Fibroblast of the aortic adventitia (primary cell): ENCODE measurements at places on chromosomes 13 and 19.

DNA sequence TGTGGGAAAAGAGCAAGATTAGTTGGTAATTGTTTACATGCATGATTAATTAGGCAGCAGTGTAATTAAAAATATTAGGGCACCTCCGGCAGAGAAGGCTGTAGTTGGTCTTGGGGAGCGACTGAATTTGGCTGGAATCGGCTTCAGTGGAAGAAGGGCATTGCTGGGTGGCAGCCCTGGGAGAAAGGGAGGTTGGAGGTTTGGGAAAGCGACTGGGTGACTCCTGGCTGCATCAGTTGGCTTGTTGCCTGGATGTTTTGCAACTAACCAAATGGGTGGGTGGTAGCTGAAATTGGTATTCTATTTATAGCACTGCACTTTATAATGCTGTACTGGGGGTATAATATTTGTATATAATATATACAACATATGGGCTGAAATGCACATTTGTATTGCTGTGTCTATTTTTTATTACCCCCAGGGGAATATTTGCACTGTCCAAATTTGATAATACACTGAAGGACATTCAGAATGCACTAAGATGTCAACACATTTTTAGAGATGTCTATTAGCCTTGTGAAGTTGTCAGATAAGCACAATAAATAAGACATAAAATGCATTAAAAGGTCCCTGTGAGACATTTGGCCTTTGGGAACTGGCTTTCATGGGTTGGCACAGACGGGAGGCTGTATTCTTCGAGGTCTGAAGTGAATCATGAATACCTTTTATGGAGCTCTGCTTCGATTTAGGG lies 1.7 kb downstream of the B3GLCT start:
- DNase-seq = peak; percentile 53

- no peak for DNase-seq
These were observed 228.5 kb downstream of the ZIC5 start for GRCh38 chr13:99743094-99743493.

GRCh38 chr13:67273001-67273400 lies 42.9 kb upstream of the PCDH9 start:
- peak; percentile 67 for DNase-seq

DNA sequence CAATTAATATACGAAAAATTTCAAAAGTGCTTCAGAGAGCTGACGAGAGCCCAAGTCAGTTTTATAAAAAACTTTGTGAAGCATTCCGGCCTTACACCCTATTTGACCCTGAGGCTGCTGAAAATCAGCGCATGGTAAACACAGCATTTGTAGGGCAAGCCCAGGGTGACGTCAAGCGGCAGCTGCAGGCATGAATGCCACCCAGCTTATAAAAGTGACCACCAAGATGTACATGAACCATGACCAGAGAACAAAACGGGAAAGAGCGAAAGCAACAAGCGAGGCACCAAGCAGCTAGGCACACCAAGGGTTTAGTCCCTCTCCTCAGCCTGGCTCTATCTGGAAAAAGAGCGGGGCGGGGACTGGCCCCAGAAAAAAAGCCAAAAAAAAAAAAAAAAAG lies 6.0 kb downstream of the SIGLEC11 start:
- DNase-seq = peak; percentile 30

DNA sequence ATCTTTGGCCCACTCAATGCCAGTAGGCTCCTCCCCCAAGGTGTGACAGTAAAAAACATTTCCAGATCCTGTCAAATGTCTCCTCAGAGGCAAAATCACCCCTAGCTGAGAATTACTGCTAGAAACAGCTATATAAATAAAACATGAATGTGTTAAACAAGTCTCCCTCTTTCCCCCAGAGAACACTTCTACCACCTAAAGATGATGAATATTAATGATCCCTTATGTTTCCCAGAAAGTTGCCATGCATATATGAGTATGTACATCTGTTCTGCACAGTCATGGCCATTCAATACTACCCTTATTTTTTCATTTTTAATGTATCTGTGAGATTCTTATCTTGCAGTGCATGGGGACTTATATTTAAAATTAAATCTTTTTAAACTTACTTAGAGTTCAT lies 230.0 kb downstream of the SHISA2 start:
- no peak for DNase-seq

DNA sequence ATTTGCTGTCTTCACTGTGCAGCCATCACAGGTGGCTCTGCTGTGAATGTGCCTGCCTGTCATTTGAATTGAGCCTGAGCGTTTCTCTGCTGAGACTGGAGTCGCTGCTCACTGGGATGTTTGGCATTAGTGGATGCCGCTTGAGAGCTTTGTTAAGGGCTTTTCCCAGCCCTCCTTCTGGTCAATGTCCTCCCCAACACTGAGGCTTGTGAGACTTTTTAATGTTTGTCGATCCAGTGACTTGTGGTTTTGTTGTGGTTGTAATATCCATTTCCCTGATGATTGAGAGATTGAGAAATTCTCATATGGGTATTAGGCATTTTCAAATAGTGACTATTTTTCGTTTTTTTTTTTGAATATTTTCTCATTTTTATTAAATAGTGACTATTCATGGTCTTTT lies 2.6 kb downstream of the TPRX2 start:
- no peak for DNase-seq

GRCh38 chr19:18109733-18110608 lies 12.4 kb downstream of the MAST3 start:
- no peak for DNase-seq

- DNase-seq = peak; percentile 50
These were observed 565.1 kb downstream of the LIG4 start for GRCh38 chr13:107650081-107650701.

- DNase-seq = peak; percentile 74
These were observed 75.2 kb downstream of the WDFY2 start for GRCh38 chr13:51659276-51660127.

- DNase-seq = no peak
These were observed 33.0 kb downstream of the KPNA3 start for GRCh38 chr13:49759503-49759902.

- no peak for DNase-seq
These were observed 1410.1 kb upstream of the ATXN8OS start for GRCh38 chr13:68697551-68697950.

- DNase-seq = no peak
These were observed 9.5 kb downstream of the PRR36 start for GRCh38 chr19:7864690-7865074.

- no peak for DNase-seq
These were observed 3.0 kb upstream of the TNNT1 start for GRCh38 chr19:55152017-55152416.

GRCh38 chr13:95463531-95463930 lies 89.0 kb upstream of the CLDN10 start:
- DNase-seq = no peak

- no peak for DNase-seq
These were observed 109.8 kb upstream of the GPC6 start for GRCh38 chr13:93116809-93117208.

DNA sequence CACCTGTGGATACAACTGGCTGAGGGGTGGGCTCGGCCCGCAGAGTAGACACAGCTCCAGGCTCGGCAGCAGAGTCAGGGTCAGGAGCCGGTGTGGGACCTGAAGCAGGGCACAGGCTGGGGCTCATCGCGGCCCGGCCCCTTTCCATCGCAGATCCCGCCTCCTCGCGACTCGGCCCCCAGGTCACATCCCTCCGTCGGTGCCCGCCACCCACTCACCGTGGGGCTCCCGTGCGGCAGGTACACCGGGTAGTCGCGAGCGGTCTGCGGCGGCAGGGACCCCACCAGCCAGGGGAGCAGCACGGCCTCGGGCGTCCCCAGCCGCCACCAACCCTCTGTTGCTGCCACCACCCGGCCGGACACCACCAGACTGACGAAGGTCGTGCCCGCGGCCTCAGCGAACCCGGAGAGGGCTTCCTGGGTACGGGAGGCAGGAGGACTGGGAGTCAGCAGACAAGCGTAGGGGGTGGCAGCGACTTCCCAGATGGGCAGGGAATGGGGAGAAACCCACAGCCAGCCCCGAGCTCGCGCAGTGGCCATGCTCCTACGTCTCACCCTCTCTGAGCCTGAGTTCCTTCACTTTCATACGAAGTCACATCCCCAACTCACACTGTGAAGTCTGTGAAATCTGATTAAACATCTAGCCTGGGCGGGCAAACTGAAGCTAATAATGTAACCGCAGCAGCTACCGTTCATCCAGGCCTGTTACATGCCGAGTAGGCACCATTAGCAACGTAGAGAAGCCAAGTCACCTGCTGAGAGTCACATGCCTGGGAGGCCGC lies 3.7 kb downstream of the FUZ start:
- peak; percentile 15 for DNase-seq
